Stimulated activated CD8-positive, alpha-beta memory T cell treated with anti-CD3 and anti-CD28 coated beads, Interleukin-4, amount 100 ng/mL, for 4 hours (primary cell): ENCODE measurements at places on chromosomes 12 and 14.

DNA sequence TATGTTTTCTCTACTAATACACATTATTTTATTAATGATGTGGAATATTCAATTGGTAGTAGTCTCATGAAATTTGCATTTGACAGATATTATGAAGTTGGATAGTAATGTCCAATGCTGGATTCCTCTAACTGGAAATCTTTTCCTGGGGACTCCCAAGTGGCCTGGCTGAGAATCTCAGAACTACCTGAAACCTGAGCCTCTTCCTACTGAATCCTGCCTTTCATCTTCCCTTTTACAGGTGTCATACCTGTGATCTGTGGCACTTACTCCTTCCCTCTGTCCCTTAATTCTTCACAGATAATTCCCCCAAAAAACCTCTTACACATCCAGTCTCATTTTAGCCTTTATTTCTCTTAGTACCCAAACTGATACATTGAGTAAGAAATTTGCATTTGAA is 89.7 kb upstream of the MYF6 start:
- no peak for DNase-seq

DNA sequence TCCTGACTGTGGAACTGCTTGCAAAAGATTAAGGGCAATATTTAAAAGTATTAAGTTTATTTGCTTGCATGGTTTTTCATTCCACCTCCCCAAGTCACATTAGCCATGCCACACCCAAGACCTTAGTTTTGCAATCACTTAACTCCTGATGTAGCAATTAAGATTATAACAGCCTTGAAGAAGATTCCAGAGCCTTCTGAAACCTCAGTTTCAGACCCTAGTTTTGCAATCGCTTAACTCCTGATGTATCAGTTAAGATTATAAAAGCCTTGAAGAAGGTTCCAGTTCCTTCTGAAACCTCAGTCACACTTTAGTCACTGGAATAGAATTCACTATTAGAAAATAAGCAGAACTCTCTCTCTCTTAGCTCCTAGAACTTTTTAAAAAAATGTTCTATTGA is 42.7 kb upstream of the DCN start:
- DNase-seq = no peak

GRCh38 chr12:70982286-70982685 is 61.7 kb upstream of the PTPRR start:
- DNase-seq = no peak

DNA sequence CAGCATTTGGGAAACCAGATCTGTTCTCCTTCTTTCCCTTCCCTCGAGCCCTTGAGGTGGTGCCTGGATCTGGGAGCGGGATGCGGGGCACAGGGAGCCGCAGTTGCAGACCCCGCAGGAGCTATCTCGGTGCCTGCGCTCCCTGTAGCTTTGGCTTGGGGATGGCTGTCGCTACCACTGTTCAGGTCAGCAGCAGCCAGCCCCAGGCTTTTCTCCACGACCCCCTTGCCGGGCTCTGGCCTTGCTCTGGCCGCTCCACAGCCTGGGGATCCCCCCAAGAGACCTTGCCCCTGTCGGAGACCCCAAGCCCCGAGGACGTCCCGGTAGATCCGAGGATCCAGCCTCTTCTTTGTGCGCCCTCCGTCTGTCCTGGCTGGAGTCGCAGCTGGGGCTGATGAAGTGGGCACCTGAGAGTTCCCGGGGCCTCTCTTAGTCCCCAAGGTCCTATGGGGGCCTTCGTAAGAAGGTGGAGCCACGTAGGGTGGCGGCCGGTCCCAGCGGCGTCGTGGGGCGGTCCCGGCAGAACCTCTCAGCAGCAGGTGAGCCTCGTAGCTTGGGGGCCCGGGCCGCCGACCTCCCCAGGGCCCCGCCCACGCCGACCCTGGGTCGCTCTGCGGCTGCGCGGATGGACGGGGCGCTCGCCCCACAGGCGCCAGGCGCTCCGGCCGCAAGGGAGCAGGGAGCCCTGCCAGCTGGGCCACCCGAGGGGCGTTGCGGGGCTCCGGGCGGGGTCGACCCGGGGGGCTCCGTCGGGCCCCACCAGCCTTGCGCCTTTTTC is 1.3 kb downstream of the DDN start:
- no peak for DNase-seq

GRCh38 chr14:59022144-59022543 is 166.3 kb upstream of the DAAM1 start:
- DNase-seq = no peak

DNA sequence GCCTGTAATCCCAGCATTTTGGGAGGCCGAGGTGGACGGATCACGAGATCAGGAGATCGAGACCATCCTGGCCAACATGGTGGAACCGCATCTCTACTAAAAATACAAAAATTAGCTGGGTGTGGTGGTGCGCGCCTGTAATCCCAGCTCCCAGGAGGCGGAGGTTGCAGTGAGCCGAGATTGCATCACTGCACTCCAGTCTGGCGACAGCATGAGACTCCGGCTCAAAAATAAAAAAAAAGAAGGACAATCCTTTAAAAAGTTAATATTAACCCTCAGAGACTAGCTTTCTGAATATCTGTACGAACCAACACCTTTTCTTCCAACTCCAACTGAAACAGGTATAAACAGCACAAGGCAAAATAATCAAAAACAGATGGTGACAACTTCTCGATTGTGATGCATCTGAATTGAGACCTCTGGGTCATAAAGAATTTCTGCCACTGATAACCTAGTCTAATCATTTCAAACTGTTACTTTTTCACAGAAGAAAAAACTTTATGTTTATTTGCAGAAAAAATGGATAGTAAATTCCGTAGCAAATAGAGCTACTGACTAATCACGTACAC is 27.8 kb downstream of the CLIP1 start:
- no peak for DNase-seq

- DNase-seq = no peak
Observed at GRCh38 chr12:118402251-118402650, 25.9 kb downstream of the SUDS3 start.
